ENCODE measurements at places on chromosomes 4 and X.

- no peak for DNase-seq
Measured at GRCh38 chr4:13728761-13729160, 101.2 kb upstream of the BOD1L1 start.

GRCh38 chr4:122796801-122797404 lies 29.7 kb upstream of the FGF2 start:
- no peak for DNase-seq

- peak; percentile 5 for DNase-seq
Measured at GRCh38 chr4:147518846-147519767, 38.2 kb downstream of the EDNRA start.

GRCh38 chr4:55742655-55743202 lies 76.9 kb upstream of the EXOC1L start:
- DNase-seq, result no peak

- DNase-seq, result no peak
Measured at GRCh38 chrX:14964500-14964899, 91.3 kb downstream of the MOSPD2 start.

GRCh38 chr4:102216666-102217065 lies 128.6 kb downstream of the SLC39A8 start:
- DNase-seq, result no peak

DNA sequence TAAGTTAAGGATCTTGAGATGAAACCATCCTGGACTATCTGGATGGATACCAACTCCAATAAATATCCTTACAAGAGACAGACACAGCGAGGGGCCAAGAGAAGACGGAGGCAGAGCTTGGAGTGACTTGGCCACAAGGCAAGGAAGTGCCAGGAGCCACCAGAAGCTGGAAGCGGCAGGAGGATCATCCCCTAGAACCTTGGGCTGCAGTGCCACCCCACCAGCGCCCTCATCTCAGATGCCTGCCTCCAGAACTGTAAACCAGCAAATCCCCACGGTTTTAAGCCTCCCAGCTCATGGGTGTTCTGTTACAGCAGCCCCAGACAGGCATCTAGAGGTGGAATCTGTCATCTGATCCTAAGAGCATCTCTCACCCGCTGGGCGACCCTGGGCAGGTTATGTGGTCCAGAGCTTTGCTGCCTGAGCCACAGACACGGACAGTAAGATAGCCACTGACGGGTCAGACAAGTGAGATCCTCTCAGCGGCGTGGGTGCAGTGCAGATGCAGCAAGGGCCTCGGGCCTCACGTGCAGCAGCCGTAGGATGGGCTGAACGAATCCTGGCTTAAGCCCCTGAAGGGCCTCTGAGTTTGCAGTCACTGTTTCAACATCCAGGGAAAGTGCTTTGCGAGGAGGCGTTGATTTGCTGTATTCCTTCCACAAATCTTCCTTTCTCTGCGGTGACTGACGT lies 25.1 kb upstream of the MXD4 start:
- DNase-seq, result no peak

GRCh38 chr4:16213121-16213520 lies 13.2 kb downstream of the TAPT1 start:
- no peak for DNase-seq

- DNase-seq, result no peak
Measured at GRCh38 chrX:84182516-84182915, 5.5 kb downstream of the RPS6KA6 start.

GRCh38 chr4:99352602-99353537 lies at the start of gene ADH1C:
Gene ADH1C (minus strand): TSS chr4:99352746. CDS start chr4:99352675, 71 bp downstream.
- DNase-seq, result no peak

DNA sequence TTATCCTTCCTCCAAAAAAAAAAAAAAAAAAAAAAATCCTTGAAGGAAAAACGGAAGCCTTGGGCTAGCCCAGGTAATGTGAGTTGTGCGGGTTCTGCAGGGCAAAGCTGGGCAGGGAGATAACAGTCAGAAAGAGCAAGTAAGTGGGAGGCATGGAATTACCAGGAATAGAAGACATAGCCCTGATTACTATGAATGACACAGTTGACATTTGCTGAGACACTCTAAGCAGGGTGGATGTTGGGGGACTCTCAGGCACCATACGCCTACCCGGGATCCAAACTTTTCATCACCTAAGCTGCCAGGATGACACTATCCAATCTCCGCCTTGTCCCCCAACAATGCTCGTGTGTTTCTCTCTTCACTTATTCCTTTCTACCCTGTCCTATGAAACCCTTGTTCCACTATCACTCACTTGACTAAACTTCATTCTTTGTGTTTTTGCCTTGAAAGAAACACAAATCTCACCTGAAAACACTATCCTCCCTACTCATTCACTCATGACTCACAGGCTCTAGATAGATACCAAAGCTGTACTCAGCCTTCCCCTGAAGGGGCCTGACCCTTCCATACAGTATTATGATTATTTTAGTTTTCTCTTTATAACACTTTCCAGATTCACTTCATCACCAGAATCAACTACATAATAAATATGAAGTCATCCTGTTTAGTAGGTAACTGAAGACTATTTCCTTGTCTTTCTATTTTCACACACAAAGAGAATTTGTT lies 158.4 kb downstream of the INPP4B start:
- DNase-seq, result no peak

DNA sequence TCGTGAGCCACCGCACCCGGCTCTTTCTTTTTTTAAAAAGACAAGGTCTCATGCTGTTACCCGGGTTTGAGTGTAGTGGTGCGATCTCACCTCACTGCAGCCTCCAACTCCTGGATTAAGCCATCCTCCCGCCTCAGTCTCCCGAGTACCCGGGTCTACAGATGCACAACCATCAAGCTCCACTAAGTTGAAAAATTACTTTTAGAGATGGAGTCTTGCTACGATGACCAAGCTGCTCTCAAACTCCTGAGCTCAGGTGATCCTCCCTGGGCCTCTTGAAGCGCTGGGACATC lies 2.0 kb downstream of the SLC25A6 start:
- no peak for DNase-seq

DNA sequence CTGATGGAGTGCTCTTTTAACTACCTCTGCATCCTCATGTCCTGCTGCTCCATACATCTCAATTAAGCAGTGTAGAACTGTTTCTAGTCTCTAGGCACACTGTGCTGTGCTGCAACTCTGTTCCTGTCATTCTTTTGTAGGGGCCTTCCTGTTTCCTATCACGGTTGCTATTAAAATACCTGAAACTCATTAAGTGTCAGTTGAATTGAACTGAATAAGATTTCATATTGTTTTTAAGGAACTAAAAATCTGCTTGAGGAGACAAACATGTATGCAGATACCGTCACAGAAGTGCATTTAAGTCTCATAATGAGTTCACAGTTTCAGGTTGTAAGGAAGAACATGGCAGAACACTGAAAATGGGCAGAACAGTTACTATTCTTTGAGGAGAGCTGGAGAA lies 170.1 kb downstream of the LARP7 start:
- DNase-seq, result no peak

DNA sequence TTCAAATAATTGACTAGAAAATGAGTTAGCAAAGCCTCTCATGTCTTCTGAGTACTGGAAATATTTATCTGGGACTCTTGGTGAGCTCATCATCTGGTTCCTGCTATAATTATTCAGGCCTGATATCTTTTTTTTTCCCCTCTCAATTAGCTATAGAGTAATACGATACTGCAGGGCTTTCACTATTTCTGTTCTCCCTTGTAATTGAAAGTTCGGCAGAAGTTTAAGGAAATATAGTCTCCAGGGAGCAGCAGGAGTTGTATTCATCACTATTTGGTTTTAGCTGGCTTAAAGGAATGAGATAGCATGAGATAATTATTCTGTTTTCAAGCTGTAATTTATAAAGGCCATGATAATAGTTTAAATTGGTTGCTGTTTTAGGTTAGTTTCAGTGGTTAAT lies 378.6 kb upstream of the EPHA5 start:
- DNase-seq, result no peak

GRCh38 chrX:77160301-77160700 lies 286.9 kb upstream of the FGF16 start:
- no peak for DNase-seq

DNA sequence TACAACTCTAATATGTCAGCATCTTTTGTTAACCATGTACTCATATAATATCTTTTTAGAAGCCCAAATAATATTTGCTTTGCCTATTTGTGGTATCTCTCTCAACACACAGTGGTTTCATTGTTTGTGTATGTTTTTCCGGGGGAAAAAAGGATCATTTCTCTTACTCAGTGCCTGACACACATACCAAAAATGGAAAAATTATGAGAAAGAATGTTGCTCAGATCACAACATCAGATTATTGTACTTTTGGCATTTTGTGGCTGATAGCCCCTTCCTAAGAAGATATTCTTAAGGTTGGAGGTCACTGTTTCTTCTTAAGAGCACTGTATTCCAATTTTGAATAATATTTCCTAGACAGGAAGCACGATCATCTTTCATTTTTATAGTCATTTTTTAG lies 93.6 kb downstream of the PDLIM5 start:
- no peak for DNase-seq

- DNase-seq, result no peak
Measured at GRCh38 chrX:16487620-16488385, 162.2 kb upstream of the S100G start.

DNA sequence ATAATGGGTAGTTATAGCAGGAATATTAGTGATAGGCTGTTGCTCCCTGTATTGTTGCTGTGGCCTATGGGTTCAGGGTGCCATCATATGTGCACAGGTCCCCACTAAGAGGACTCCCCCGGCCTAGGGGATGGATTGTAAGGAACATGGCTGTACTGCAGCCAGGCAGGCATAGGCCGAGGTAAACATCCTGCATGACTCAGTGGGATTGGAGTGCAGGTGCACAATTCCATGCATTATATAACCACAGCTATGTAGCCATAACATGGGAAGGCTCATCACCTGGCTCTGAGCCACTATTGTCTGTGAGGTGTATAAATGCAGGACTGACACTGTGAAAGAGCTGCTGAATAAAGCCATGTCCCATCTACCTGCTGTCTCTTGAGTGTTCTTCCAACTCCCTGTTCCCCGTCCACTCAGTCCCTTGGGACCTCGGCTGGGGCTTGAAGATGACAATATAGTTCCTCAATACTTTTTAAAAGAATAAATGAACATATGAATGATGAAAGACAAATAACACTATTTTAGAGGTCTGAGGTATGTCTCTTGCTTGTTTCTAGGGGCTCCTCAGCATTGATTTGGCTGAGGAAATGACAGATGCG lies 425.2 kb downstream of the IDS start:
- no peak for DNase-seq

DNA sequence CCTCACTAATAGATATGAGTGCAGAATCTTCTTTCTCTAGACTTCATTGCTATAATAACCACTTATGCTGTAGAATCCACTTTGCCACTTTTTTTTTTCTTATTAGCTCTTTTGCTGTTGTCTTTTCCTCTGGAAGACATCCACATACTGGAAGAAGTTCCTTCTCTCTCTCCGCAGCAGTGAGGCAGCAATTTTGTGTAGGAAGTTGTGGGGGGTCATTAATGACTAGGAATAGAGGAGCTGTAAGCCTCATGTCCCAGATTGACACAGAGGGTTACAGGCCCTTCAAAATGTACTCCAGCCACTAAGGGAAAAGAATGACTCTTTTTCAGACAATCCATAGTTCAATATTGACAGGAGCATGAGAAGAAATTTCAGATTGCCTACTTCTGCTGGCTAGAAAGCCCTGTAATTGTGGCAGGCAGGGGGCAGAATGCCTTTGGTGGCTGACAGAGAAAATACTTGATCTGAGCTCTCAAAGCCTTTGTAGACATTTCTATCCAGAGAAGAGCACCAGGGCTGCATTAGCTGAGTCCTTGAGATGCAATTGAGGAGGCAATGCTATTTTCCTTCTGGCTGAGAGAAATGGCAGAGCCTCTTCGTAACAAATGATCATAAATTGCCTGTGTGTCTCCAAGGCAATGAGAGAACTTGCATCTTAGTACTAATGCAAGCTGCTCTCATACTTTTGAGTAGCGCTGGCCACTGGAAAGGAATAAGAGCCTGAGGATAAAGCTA lies 856.2 kb downstream of the STIM2 start:
- DNase-seq, result no peak

GRCh38 chr4:38846015-38846414 lies 10.6 kb downstream of the TLR6 start:
- DNase-seq, result no peak

DNA sequence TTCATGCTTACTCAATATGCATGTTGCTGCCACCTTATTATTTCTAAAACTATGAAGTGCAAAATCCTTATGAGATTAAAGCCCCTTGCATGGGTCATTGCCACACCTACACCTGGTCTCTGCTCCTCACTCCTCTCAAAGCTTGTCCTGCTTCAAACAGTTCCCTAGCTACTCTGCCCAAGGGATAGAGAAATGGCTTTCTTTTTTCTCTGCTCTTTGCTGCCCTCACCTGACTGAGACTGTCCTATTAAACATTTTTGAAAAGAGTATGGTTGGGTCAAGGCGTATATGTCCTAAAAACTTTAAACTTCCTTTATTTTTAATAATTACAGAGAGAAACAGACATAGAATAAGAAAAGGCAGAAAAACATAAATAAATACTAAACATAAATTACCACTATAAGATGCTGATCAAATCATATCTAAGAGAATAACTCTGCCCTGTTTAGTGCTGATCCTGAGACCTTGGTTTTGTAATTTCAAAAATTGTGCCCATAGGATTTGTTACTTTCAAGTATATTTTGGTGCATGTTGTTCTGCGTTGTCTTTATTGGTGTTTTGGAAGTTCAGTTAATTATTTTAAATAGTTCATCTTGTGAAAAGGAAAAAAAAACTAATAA lies 704.9 kb upstream of the PABPC4L start:
- DNase-seq, result no peak
